Right renal pelvis (tissue), 4 donors: ENCODE measurements at places on chromosomes 13 and 19. TPM values are rescaled to one million over a fixed set of nuclear protein-coding genes. Genes with fewer than 3 reads are reported as not detected.
A peak's percentile ranks its signal among the peaks of the same experiment; 100 is the strongest.

GRCh38 chr13:98648141-98648540, 71.2 kb upstream of the STK24 start:
- DNase-seq = no peak

DNA sequence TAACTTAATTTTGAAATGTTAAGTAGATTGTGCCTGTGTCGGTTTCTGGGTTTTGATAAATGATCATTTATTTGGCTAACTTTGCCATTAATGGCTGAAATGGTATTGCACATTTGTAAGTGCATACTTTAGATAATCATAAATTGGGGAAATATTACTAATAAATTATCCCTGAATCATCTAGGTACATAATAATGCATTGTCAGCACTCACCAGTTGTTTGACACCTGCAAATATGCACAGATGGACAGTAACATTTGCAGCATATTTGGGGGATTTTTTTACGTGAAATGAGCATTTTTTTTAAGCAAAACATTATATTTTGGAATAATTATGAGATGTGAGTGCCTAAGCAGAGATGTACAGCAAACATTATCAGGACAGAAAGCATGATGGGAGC, 41.0 kb downstream of the LSM14A start:
- no peak for DNase-seq

DNA sequence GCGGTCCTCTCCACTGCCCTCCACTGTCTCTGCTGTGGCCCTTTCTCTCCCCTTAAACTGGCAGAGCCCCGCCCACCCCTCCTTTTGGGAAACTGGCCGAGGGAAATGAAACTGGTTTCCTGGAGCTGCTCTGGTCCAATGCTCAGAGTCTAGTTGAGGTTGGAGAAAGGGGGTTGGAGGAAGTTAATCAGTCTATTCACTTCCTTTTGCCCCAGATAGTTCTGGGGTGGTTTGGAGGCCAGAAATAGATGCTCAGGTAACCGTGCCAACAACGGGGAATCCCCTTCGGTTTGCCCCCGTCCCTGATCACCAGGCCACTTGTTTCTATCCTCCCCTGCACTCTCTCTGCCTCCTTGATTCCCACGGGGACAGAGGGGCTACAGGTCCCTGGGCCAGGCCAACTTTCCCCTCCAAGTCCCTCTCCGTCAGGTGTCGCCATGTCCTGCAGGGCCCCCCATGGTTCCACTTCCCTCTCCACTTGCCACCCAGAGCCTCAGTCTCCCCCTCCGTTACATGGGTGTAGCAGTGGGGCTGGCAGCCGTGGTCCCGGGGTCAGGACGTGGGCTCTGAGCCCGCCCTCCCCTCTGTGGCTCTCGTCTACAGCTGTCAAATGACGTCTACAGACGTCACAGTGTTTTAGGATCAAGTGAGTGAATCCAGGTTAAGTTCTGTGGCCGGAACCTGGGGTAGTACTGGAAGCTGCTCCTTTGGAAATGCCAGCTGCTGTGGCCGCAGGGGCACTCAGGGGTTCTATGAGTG, at the start of gene IL4I1:
IL4I1 (minus strand) TSS at position 25 of the 759 bp plus-strand sequence. CDS start 727 bp downstream, outside the sequence.
- DNase-seq = no peak

DNA sequence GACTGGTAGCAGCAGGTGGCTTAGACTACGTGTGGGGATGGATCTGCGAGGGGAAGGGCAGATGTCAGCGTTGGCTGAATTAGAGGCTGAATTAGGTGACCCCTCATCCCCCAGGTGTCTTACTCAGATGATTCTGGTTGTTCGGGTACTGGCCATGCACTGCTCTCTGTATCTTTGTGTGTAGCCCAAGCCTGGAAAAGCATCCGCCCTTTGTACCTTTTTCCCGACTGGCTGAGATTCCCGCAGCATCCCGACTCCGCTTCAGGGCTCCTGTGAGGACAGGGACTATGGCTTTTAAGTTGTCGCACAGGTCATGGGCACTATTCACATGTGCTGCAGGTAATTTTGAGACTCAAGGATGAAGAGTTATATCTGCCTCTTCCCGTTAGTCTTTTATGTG, 7.2 kb downstream of the TFDP1 start:
- DNase-seq = no peak

ZNF14 gene
- polyA plus RNA-seq = 17.8 TPM

DNA sequence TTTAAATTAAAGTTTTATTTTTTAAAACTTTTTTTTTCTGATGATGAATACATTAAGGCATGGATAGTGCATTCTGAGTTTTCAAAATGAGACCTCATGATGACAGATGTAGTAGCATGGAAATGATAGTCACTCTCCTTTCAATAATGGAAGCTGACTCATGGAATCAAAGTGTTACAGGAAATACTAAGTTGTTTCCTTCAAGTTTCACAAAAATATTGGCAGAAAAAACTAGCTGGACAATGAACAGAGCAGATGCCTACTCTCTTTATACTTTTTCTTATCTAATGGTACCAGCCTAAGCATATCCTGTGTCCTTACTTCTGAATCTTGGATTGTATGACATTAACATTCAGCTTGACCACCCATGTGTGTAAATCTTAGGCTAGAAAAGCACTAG, 1337.3 kb downstream of the PCDH9 start:
- no peak for DNase-seq

DNA sequence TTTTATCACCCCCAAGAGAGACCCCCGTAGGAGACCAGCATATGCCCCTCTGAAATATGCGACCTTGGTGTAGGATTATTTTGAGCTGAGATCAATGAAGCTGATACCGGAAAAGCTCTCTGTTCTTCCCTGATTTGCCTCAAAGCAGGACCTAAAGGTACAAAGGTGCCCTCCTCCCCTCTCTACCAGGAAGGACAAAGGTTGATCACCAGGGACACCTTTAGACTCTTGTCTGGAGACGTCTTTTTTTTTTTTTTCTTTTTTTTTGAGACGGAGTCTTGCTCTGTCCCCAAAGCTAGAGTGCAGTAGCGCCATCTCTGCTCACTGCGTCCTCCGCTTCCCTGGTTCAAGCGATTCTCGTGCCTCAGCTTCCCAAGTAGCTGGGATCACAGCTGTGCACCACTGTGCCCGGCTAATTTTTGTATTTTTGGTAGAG, 792 bp upstream of the PEX11G start:
- DNase-seq = no peak

GRCh38 chr13:94073007-94073744, 406.3 kb downstream of the DCT start:
- no peak for DNase-seq

XPO4 gene
- 20.6 TPM for polyA plus RNA-seq

CCDC9 gene
- 23.7 TPM for polyA plus RNA-seq

DNA sequence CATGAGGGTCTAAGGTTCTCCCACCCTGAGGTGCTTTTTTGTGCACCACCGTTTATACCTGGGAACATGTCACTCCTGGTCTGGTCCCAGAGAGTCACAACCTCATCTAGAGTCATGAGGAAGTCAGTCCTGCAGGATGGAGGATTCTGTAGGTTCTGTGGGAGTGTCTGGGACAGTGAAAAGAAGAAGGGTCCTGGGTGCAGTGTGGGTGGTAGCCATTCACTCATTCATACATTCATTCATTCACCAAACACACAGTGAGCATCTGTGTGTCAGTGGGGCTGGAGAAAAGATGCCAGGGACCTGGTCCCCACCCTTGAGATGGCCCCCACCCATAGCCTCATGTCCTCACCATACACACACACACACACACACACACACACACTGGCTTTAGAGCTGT, 8.7 kb upstream of the CEACAM18 start:
- DNase-seq = no peak

GRCh38 chr19:47704024-47704423, 9.2 kb upstream of the EHD2 start:
- DNase-seq = no peak

DNA sequence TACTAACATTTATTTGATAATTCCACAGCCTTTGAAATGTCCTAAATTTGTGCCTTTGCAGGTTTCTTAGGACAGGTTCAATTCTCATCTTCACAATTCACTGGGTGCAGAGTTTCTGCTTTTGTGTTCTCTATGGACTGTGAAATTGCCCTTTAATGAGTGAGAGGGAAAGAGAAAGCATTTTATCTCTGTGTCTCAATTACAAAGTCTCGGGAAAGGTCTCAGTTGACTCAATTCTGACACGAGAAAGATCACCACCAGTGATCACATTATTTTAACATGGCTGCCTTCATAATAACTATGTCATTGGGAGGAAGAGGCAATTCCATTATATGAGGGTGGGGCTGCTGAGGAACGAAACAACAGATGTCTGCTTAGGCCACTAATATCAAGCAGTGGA, 26.2 kb upstream of the LRCH1 start:
- DNase-seq = no peak

- no peak for DNase-seq
Observed at GRCh38 chr13:20351281-20352022, 119.3 kb upstream of the GJB6 start.

- no peak for DNase-seq
Observed at GRCh38 chr19:28632371-28633080, 580.4 kb downstream of the UQCRFS1 start.

GRCh38 chr19:10537668-10538067, 6.0 kb upstream of the ATG4D start:
- DNase-seq = no peak

GRCh38 chr13:68078874-68079273, 848.7 kb upstream of the PCDH9 start:
- DNase-seq = no peak

DNA sequence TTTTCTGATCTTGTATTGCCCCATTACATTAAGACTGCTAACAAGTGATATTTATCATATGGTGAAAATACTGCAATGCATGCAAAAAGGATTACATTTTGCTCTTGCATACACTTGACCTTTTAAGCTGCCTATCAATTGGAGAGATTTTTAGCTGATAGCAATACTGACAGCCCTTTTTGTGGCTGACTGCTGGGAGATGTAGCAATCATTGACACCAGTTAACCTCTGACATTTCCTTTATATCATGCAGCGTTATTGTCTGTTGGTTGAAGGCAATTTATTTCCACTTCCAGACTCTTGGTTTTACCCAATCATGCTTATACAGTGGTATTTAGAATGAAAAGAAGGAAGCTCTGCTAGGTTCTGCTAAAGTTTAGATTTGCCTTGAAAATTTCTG, 364.0 kb downstream of the LMO7 start:
- no peak for DNase-seq

GRCh38 chr19:39539165-39539517, 820 bp downstream of the EID2 start:
- no peak for DNase-seq

PIH1D1 gene
- polyA plus RNA-seq = 83.5 TPM

DNA sequence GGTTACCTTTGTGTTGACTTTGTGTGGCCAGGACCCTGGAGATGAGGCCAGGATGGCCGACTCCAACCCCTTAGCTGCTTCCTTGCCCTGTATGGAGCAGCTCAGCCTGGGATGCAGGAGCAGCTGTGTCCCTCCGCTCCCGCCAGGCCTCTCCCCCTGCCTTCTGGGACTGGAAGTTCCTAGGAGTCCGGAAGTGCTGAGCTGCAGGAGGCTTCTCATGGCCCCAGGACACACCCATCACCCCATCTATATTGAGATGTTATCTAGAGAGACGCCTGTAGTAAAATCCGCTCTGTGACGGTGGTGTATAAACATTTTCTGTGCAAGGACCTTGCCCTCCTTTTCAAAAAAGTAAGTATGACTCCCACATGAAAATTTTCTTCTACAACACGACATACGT, 27.0 kb downstream of the WTIP start:
- DNase-seq = no peak

DNA sequence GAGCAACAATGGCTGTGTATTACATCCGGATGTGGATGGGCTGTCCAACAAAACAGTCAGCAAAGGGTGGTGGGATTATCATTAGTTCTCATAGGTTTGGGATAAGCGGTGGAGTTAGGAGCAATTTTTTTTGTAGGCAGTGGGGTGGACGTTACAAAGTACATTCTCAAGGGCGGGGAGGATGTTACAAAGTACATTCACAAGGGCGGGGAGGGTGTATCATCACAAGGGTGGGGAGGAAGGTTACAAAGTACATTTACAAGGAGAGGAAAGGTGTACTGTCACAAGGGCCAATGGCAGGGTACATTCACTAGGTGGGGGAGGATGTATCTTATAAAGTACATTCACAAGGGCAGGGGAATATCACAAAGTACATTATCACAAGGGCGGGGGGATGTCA, 20.8 kb upstream of the ZNF561 start:
- DNase-seq = no peak

DNA sequence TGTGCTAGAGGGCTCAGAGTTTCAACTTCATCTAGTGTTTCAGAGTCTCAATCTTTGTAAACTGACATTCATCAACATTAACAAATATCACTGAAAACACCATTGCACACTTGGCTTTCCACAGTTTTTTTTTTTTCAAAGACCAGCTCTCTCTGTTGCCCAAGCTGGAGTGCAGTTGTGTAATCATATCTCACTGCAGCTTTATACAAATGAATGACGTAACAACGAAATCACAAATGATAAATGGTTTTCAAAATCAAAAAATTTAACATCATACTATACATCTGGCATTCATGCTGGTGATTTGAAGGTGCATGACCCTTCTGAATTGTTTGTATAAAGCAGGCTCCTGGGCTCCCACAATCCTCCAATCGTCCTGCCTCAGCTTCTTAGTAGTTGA, 248.0 kb upstream of the TMTC4 start:
- DNase-seq = no peak

GRCh38 chr19:14475251-14476073, at the start of gene PTGER1:
Gene PTGER1 (minus strand): TSS chr19:14475354. CDS start chr19:14474320, 1,034 bp downstream.
- no peak for DNase-seq

GRCh38 chr19:23075031-23075733, 41.6 kb upstream of the ZNF730 start:
- DNase-seq = peak; percentile 74

GRCh38 chr13:46964789-46965527, 68.1 kb upstream of the HTR2A start:
- no peak for DNase-seq

MAP4K1 gene
- polyA plus RNA-seq = 3.5 TPM

DNA sequence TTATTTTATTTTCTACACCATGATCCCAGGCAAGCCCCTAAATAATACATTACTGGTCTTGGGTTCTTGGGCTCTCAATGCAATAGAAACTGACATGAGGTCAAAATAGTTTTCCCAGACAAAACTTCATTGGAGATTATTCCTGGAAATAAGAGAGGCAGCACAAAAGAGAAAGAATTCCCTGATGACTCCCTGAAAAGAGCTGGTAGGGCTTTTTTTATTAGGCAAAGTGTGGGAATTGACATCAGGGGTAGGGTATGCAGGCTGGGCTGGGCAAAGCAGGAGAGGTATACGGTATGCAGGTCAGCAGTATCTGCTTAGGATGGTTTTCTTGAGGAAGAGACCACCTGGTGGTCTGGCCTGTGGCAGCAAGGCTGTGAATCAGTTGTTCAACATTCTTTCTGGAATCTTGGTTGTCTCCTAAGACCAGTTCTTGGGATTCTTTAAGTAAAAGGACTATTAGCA, 9.3 kb upstream of the IGFL3 start:
- no peak for DNase-seq
